ENCODE measurements at places on chromosomes 1 and 21. TPM values are rescaled to one million over a fixed set of nuclear protein-coding genes. Genes with fewer than 3 reads are reported as not detected.

DNA sequence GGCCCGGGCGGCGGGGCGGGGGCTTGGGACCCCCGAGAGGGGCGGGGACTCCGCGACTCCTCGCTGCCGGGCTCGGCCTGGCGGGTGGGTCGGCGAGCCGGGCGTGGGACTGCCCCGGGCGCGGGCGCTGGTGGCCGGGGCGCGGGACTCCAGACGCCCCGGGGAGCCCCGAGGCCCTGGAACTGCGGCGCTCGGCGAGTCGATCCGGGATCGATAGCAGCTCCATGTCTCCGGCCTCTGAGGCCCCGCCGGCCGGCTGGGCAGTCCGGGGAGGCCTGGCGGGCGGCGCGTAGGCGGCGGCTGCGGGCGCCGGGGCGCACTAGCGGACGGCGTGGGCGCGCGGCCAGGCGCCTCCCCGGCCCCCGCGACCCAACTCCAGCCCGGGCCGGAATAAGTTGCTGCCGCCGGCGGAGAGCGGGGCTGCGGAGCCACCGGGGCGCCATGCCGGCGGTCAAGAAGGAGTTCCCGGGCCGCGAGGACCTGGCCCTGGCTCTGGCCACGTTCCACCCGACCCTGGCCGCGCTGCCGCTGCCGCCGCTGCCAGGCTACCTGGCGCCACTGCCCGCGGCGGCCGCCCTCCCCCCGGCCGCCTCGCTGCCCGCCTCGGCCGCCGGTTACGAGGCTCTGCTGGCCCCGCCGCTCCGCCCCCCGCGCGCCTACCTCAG lies 400 bp downstream of the SAMD11 start:
- peaks cover 16% of the 10 kb centered on the region for H3K4me1 ChIP-seq
- peaks cover 3% of the 10 kb centered on the region for H3K36me3 ChIP-seq
- H3K27ac ChIP-seq, result no peak overlapping the region
- DNase-seq, result no peak

SPATA6 gene
- 24.7 TPM for total RNA-seq

VANGL2 gene
- 80.4 TPM for total RNA-seq

SIM2 gene
- 0.38 TPM for total RNA-seq

SRGAP2B gene
- 18.6 TPM for total RNA-seq

BLACAT1 gene
- total RNA-seq, result 6.3 TPM

ZSWIM5 gene
- 9.2 TPM for total RNA-seq

Data from progenitor cell of endocrine pancreas (in vitro differentiated cells).